AG09319 (cell line): ENCODE measurements at places on chromosomes 4 and X.
A peak's percentile ranks its signal among the peaks of the same experiment; 100 is the strongest.

GRCh38 chr4:650951-651883 is 22.9 kb downstream of the ATP5ME start:
- no peak for DNase-seq

DNA sequence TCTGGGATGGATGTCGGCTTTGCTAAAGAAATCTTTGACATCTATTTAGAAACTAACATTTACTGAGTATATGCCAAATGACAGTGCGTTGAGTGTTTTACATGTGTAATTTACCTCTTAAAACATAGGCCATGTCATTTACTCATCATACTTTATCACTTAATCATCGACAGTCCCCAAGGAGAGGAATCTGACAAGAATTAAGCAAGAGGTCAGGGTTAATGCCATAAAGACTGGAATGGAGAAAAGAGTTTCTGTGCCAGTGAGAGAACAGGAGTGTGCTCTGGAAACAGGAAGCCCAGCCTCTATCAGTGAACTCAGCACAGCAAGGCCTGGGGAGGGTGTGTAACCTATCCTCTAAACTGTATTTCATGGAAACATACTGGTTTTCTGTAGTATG is 28.0 kb upstream of the AMOT start:
- DNase-seq, result no peak

DNA sequence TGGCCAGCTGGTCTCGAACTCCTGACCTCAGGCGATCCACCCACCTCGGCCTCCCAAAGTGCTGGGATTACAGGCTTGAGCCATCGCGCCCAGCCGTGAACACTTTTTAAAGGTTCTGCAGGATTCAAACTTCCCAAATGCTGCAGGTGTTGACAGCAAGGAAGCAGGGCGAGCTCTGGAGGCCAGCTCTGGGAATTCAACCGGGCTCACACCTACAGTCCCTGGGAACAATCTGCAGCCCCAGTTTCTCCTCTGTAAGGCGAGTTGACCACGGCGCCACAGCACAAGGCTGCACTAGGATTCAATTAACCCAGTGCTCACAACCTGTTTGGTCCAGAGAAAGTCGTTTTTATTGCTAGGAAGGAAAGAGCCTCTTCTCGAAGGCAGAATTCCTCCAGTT is 1.6 kb downstream of the MTNR1A start:
- DNase-seq, result no peak

DNA sequence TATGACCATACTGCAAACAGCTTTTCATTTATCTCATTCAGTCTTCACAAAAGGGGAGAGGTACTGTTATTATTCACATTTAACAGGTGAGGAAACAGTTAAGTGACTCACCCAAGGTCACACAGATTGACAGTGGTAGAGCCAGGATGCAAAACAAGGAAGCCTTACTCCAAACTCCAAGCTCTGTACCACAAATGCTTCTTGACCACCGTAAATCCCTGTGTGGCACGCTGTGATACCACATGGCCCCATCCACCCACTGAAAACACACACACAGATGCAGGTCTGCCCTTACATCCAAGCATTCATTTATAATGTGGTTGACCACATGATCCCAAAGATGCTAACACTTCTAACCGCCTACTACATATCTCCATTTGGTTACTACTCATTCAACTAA is 129.5 kb downstream of the TSPAN5 start:
- no peak for DNase-seq

DNA sequence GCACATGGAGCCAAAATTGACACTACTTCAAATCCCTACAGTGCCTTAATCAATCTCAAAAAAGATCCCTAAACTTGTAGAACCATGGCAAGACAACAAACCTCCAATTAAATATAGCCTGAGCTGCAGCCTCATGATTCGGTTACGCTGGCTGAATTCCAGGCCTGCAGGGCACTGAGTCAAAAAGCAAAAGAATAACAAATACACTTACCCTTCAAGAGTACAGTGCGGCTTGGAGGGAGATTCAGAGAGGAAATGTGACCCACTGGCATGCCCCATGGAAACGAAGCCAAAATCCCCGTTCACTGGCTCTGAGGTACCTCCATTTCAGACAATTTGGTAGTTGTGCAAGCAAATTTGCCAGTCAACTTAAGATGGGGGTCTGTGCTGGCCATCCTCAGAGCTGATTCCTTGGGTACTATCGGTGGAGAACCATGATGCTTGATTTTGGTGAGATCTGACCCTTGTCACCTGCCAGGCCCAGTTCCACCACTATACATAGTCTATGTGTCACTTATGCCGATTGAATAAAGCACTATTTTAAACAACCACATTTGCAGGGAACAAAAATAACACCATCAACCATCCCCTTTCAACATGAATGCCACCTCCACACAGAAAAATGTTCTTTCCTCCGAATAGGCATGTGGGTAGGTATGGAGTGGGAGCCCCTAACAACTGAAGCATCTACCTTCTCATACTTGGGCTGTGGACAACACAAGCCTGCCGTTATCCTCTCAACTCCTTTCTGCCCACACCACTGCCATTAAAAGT is 2.1 kb downstream of the C4orf54 start:
- DNase-seq, result peak; percentile 7

DNA sequence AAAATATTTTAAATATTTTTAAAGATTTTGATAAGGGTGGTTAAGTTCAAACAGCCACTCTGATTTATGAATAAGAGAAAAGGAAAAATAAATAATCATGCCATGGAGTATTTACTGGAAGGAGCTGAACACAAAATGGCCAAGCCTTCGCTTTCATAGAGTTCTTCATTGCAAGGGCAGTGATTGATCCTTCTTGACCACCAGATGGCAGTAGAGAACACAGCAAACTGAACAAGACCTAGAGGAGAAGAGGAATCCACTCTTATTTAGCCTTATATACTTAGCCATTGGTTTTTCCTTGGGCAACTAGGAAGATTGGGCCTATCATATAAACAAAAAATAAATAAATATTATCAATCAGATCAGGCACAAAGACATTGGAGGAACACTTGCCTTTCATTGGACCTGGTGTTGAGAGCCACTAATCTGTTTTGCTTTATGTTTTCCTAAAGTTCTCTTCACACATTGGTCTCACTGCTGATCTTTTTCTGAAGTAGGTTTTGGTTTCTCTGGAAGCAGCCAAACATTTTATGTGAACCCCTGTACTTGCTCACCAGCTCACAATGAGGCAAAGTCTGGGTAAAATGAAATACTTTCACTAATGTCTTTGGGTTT is 58.1 kb upstream of the PARM1 start:
- peak; percentile 49 for DNase-seq

- DNase-seq, result no peak
These were observed 721 bp upstream of the MAOA start for GRCh38 chrX:43655151-43656004.

- DNase-seq, result no peak
These were observed 287.2 kb downstream of the INPP4B start for GRCh38 chr4:142558851-142559250.

DNA sequence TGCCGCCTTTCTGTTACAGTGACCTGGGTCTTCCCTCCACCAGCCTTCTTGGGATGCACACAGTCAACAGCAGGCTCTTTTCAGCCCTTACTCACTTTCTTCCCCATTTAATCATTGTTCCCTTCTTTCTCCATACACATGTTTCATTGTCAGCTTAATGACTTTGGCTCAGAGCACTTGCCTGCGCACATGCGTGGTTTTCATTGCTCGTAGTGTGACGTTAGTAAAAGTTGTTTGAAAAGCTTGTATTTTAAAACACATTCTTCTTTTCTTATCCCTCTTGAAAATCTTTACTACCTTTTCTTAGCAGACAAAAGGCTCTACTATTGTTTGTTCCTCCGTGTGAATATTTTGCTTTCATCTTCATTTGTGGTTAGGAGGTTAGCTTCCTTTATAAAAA is 19.7 kb upstream of the SCOC start:
- DNase-seq, result no peak

DNA sequence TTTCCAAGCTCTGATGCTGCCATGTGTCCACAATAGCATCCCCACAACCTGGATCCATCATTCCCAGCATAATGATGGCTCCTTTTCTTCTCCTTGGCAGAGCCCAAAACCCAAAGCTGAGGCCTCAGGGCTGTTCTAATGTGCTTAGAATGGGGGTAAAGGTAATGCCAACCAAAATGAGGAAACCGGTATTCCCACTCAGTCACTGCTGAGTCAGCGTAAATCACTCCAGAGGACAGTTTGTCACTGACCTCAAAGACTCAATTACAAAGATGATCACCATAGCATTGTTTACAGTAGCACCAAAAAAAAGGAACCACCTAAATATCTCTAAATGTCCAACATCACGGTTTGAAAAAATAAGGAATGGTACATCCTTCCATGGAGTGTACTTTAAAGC is 41.2 kb downstream of the OTOP1 start:
- DNase-seq, result no peak

GRCh38 chr4:150004481-150004880 is 73.8 kb upstream of the DCLK2 start:
- DNase-seq, result no peak

GRCh38 chr4:140703463-140703862 is 52.7 kb downstream of the TBC1D9 start:
- no peak for DNase-seq

GRCh38 chrX:68831405-68832100 is 2.7 kb downstream of the EFNB1 start:
- DNase-seq, result no peak

DNA sequence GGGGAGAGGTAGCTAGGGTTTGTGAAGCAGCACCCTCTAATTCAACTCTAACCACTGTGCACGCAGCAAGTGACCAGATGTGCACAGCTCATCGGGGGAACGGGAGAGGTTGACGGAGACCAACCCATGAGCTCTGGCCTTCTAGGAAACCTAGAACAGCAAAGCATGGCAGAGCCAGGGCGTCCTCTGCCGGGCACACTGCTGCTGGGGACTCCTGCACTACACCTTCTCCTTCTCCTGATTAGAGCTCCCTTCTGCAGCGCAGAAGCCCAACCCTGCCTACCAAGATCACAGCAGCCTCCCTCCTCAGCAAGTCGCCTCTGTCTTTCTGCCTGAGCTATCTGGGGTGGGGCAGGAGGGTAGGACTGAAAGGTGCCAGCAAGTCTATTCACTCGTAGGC is 252.3 kb upstream of the PSAPL1 start:
- no peak for DNase-seq

DNA sequence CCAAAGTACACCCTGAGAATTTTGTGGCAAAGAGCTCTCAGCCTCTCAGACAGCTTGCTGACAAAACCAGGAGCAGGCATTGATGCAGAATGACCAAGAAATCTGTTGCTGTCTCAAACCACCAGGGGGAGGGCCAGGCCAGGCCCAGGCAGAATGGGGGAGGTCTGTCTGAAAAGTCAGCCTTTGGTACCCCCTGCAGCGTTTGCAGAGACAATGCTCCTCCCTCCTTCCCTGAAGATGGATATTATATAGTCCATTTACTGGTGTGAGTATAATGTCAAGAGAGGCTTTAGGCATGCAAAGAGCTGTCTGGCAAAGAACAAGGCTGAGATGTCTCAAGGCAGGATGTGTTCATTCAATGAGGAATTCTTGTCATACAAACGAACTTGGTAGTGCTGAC is 52.9 kb upstream of the TRPC5OS start:
- no peak for DNase-seq

- no peak for DNase-seq
These were observed 57.2 kb downstream of the TRMT44 start for GRCh38 chr4:8497762-8498161.

GRCh38 chr4:111788099-111788498 is 357.2 kb upstream of the FAM241A start:
- DNase-seq, result no peak

DNA sequence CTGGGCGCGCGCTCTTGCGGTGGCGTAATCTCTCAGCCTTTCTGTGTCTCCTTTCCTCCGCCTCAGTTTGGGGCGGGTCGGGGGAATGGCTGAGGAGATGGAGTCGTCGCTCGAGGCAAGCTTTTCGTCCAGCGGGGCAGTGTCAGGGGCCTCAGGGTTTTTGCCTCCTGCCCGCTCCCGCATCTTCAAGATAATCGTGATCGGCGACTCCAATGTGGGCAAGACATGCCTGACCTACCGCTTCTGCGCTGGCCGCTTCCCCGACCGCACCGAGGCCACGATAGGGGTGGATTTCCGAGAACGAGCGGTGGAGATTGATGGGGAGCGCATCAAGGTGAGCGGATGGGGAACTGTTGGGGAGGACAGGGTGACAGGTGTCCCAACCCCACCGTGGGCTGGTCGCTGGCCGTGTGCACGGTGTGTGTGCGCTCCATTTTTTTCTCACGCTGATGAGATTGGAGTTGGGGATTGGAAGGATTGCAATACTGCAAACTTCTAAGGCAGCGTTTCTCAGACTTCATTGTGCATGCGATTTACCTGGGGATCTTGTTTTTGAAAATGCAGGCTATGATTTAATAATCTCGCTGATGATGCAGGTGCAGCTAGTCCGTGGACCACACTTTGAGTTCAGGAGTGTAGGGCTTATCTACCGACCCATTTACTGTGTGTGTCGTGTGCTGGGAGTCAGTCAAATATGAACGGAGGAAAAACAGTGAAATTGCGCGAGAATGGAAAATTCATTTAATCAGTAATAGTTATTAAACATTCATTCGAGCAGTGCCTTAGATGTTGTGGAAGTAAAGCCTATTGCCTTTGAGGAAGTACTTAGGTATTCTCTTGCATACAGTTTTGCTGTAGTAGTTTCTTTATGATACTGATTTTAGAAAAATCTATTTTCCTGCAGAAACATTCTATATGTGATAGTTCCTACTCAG is at the start of gene RAB33B:
RAB33B (plus strand) TSS at position 11 of the 935 bp plus-strand sequence; CDS start at position 86, 75 bp downstream.
- DNase-seq, result peak; percentile 79

DNA sequence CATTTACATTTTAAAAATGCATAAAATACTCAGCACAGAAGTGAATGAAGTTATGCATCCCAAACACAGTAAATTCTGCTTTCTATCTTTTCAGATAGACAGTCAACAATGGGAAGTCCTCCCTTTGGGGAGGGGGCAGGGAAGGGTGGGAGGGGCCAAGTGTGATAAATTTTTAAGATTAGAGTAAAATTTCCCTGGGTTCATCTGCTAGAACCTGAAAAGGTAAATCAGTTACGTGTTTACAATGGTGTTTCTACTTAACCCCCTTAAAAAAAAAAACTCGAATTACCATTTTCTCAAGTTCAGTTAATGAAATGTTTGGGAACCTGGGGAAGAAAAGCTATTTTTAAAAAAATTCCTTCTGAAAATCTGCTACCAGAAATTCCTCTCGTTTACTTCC is 9.1 kb downstream of the PITX2 start:
- no peak for DNase-seq

DNA sequence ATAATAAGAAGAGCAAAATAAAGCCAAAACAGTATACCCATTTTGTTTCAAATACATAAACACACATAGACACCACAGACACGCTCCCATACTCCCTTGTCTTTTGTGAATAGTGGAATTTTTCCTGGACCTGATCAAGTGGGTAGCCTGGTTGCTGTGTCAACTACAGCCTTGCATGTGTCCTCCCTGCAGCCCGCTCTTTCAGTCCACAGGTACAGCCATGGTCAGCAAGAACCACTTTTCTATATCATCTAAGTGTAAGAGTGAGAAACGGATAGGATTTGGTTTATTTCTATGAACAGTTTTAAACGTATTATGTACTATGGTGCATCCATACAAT is 9.8 kb downstream of the PWWP3B start:
- no peak for DNase-seq

DNA sequence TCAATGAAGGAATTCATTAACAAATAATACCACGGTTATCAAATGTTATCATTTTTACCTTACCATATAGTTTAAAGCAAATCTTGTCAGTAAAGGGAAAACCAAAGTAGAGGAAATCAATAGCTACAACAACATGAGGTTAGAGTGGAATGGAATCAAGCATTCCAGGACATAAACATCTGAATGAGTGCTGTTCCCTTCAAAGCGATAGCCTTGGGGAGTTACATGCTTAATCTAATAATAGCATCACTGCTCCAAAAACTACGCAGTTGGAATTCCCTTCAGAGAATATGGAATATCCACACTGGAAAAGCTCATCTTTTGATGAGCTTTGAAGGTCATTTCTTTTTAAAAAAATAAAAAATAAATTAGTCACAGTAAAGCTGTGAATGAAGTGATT is 31.2 kb downstream of the PDE5A start:
- no peak for DNase-seq
